ENCODE measurements at places on chromosomes 4 and X.
A peak's percentile ranks its signal among the peaks of the same experiment; 100 is the strongest.

DNA sequence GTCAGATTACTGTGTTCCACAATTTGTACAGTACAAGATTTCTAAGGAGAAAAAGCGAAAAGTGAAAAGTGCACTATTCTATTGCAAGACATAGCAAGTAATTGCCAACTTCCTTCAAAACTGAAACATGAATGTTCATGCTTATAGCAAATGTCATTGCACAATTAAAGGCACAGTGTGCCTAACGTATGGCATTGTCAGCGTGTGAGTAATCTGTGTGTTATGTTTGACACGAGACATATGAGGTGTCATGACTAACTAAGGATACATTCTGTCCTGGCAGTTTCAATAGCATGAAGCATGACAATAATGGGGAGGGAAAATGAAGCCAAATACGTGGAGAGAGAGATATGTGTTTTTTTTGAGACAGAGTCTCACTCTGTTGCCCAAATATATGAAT is 33.6 kb upstream of the TBC1D9 start:
- DNase-seq, result no peak

- no peak for DNase-seq
Measured at GRCh38 chr4:171947400-171947799, 134.2 kb downstream of the GALNTL6 start.

- no peak for DNase-seq
Measured at GRCh38 chr4:64780664-64781063, 371.4 kb upstream of the TECRL start.

DNA sequence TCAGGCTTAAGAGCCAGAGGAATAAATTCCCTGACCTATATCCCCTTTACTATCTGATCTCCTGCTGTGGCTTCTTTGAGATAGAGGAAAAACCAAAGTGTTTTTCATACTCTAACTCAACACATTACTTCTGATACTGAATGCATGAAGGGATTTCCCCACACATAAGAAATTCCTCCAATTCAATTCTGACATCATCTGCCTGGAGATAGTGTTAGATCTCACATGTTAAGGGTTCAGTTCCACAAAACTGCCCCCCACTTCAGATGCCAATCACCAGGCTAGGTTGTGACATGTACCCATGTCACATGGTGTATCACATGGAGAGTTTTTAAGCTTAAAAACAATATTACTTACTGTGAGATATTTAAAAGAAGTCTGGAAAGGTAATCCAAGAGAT is 46.8 kb downstream of the GSTCD start:
- DNase-seq, result no peak

- DNase-seq, result no peak
Measured at GRCh38 chr4:29541757-29542156, 1178.4 kb upstream of the PCDH7 start.

- DNase-seq, result no peak
Measured at GRCh38 chrX:151688695-151689094, 6.6 kb upstream of the PRRG3 start.

DNA sequence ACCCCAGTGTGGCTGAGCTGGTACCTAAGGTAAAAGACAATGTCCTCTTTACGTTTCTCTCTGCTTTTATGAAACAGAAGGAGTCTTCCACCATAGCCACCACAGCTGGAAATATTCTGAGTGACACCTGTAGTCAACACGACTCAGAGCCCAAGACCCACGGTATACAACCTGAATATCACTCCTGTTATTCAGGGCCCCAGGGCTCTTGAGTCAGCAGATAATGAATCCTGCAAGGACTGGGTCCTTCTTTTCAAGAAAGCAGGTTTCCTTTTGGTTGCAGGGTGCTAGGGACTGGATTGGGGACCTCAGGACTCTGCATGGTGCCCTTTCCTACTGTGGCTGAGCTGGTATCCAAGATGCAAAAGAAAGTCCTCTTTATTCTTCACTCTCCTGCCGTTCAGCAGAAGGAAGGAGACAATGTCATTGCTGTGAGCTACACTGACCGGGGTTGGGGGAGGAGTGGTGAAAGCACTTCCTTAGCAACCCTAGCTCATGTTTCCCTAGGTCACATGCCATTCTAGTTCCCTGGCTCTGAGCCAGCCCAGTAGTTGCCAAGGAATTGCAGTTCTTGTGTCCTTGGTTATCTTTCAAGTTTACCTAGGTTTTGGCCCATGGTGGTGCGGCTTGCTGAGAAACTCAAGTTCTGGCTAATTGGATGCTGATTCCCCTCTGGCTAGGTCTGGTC is 23.7 kb upstream of the UNC5C start:
- no peak for DNase-seq

DNA sequence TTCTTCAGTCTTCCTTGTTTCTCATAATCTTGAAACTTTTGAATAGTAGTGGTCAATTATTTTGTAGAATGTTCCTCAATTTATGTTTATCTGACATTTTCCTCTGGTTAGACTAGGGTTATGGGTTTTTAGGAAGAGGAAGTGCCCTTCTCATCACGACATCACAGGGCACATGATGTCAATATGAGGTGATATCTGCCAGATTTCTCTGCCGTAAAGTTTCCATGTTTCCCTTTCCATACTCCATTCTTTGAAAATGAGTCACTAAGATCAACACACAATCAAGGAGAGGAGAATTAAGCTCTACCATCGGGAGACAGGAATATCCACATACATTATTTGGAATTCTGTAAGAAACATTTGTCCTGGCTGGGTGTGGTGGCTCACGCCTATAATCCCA is 28.4 kb downstream of the RP2 start:
- DNase-seq, result no peak

DNA sequence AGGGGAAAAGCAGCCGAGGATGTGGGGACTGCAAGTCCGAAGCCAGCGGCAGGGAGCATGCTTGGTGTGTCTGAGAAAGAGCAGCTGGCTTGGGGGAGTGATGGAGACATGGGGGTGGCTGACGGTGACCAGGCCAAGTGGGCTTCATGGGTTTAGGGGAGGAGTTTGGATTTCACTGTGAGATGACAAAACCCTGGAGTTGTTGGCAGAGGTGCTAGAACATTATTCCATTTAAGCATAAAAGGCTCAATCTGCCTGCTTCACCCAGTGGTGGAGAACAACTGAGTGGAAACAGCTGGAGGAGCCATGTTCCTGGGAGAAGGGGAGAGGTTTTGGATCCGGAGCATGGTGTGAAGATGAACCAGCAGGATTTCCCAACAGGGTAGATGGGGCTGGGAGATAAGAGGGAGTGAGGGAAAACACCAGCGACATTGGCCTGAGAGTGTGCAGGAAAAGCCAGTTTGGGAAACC is 318.0 kb upstream of the TAPT1 start:
- no peak for DNase-seq

- DNase-seq, result no peak
Measured at GRCh38 chr4:125389713-125390112, 75.0 kb downstream of the FAT4 start.

GRCh38 chrX:49230500-49231232 is 2.5 kb downstream of the CACNA1F start:
- peak; percentile 29 for DNase-seq

DNA sequence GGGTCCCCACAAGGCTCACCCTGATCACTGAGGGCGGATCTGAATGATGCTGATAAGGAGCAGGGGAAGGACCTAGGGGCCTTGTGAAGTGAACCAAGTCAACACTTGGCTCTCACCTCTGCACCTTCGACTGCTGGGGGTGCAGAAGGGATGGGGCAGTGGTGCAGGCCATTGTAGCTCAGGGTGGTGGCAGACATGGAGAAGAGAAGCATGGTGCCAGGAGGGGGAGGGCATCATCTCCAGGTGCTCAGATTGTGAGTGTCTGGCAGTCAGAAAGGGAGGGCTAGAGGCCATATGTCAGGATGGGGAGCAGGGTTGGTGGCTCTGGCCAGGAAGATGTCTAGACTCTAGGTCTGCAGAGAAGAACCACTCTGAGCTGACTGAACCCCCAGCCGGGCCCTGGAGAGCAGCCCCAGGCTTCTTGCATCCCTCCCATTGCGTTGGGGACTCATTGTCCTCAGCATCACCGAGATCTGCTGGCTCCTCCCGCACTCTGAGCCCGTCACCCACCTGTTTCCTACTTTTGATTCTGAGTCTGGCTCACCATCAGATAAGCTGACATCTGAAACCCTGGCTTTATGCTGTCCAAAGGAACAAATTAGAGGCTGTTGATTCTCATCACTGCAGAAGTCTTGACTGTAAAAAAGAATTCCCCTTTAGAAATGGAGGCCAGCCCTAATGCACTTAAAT is 3.8 kb downstream of the APLN start:
- no peak for DNase-seq

DNA sequence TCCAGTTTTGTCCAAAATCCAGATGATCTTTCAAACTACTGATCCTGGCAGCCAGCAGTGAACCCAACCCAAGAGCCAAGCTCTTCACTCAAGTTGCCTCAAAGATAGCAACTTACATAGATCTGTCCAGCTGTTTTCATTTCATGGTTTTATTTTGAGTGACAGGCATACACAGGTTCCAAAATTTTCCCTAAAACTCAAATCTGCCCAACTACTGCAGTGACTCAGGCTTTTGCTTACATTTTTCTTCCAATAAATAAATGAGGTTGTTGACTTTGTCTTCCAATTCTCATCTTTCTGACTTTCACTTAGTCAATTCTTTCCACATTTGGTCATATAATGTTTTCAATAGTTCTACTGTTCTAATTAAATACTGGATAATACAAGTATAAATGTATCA is 158.8 kb downstream of the TECRL start:
- DNase-seq, result no peak

DNA sequence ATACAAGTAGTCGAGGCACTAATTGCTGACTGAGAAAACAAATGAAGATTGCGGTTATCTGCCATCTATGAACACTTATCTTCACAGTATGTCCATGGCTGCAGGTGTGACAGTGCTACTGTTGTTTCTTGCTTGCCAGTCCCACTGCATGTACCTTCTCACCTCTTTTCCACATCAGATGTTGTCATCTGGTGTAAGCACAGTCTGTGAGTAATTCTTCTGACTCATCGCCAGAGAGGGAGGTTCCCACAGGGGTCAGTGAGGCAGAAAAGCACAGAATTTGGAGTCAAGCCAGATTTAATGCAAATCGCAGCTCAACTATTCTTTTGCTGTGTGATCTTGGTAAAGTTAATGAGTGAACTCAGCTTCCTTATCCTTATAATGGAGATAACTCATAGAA is 144.4 kb downstream of the GLRA2 start:
- DNase-seq, result no peak

GRCh38 chr4:166252487-166253402 is 379.7 kb downstream of the TLL1 start:
- DNase-seq, result no peak

GRCh38 chrX:152614791-152615190 is 22.9 kb upstream of the GABRQ start:
- DNase-seq, result no peak

GRCh38 chr4:151169223-151169622 is 69.8 kb downstream of the RPS3A start:
- DNase-seq, result peak; percentile 49

DNA sequence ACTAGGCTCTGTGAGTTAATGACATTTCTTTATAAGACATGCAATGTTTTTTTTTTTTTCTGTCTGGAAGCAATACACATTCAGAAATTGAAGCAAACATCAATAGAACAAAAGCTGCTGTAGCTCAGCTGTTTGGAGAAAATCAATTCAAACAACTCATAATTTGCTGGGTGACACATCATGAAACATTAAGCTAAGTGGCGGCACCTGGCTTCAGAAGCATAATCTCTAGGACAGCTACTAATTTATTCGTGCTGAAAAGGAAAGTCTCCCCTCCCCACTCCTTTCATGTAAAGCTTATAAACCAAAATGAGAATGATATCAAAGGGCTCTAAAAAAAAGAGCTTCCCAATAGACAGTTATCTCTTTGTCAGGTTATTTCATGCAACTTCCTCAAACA is 73.9 kb downstream of the LUZP4 start:
- no peak for DNase-seq

DNA sequence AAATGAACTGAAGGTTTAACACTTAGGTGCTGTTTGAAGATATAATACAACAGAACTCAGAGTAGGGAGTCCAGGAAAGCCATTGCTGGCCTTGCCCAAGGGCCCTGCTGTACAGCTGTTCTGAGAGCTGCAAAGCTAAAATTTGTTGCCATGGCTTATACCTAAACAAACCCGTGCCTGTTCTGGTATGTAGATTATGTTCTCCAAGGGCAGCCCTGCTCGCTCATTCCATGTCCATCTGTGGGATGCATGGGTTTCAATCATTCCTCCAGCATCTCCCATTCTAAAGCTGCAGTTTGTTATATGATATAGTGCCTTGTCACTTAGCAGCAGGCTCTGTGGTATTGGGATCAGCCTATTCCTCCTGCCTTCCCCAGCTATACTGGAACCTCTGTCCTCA is 80.8 kb upstream of the BMPR1B start:
- no peak for DNase-seq

DNA sequence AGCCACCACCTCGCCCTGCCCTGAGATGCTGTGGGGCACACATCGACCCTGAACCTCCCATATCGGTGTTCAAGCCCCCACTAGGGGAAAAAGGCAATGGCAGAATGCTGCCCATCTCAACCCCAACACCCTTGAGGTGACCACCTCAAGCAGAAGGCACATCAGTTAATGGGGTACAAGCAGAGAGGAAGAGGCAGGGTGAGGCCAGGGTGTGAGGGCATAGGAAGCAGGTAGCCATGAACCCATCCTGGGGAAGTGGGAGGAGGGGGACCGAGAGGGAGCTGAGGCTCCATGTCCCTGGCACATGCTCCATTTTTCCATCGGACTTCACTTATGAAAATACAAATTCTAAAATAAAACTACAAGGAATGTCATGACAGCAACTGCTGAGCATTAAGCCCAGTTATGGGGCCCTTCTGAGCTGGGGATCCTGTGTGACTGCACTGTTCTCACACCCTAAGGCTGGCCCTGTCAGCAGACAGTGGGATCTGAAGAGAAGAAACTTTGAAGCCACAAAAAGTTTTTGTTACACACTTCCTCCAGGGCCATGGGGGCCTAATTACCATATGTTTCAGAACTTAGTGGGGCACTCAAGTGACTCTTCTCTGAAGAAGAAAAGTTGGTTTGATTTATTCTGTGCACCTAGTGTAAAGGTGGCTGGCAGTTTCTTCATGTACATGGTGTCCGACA is 68.2 kb upstream of the FAM241A start:
- DNase-seq, result no peak

DNA sequence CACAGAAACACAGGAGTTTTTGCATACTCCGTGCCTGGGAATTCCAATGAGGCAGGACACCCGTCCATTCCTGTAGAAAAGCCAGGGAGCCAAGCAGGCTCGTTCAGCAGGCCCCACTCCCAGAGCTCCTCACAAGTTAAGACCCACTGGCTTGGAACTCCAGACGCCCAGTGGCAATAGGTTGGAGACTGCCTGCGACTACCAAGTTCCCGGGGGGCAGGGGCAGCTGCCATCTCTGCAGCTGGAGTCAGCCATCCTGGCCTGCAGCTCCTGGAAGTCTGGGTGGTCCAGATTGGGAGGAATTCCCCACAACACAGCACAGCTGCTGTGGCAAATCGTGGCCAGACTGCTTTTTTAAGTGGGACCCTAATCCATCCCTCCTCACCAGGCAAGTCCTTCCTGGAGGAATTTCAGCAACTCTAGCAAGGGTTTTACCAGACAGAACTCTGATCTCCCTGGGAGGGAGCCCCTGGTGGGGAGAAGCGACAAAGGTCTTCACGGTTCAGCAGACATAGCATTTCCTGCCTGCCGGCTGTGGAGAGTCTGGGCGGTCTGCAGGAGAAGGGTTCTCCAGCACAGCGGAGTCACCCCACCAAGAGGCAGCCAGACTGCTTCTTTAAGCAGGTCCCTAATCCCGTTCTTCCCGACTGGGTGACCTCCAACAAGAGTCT is 231.9 kb downstream of the STPG2 start:
- no peak for DNase-seq

GRCh38 chr4:161321706-161322105 is 842.1 kb downstream of the FSTL5 start:
- no peak for DNase-seq

Data from head of caudate nucleus (tissue), 42 donors.